ENCODE measurements at places on chromosomes 7 and 10.

DNA sequence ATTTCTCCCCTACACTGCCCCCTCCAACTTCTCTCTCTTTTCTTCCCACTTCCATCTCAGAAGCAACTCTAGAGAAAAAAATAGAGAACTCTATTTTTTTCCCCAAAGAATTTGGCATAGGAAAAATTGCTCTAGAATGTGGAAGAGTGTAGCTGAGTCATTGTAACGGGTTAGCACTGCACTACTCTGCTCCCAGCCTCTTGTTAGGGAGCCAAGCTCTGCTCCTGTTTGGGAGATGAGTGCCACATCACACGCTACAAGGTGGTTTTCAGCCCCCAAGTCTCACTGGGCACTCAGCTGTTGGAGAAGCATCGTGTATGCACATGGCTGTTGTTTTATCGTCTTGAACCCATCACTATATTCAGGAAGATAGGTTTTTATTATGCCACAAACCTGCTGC, 136.4 kb downstream of the BMPER start:
- no peak for DNase-seq

DNA sequence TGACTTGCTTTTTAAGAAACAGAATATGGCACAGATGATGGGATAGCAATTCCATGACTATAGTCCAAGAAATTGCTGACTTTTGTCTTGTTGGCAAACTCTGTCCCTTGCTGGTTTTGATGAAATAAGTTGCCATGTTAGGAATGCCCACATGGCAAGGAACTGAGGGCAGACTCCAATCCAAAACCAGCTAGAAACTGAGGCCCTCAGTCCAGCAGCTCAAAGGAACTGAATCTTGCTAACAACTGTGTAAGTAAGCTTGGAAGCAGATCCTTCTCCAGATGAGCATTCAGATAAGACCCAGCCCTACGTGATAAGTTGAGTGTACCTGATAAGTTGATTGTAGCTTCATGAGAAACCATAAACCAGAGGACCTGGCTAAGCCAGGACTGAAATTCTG, 64.3 kb upstream of the BMPER start:
- DNase-seq: no peak

DNA sequence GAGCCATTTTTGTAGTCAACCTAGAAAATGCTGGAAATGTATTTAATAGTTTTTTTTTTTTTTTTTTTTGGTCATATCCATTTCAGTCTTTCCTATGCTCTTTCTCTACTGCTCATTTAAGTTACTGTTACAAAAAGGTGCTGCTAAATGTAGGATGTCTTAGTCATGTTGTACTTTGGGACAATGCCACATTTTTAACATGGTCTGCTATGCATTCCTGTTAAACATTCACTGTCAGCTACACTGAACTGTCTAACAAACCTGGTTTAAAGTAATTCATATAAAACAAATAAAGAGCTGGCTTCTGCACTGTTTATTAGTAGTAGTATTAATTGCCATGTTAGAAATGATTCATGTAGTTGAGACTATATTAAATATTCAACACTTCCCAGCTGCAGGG, 108.6 kb downstream of the NSUN6 start:
- DNase-seq: no peak

DNA sequence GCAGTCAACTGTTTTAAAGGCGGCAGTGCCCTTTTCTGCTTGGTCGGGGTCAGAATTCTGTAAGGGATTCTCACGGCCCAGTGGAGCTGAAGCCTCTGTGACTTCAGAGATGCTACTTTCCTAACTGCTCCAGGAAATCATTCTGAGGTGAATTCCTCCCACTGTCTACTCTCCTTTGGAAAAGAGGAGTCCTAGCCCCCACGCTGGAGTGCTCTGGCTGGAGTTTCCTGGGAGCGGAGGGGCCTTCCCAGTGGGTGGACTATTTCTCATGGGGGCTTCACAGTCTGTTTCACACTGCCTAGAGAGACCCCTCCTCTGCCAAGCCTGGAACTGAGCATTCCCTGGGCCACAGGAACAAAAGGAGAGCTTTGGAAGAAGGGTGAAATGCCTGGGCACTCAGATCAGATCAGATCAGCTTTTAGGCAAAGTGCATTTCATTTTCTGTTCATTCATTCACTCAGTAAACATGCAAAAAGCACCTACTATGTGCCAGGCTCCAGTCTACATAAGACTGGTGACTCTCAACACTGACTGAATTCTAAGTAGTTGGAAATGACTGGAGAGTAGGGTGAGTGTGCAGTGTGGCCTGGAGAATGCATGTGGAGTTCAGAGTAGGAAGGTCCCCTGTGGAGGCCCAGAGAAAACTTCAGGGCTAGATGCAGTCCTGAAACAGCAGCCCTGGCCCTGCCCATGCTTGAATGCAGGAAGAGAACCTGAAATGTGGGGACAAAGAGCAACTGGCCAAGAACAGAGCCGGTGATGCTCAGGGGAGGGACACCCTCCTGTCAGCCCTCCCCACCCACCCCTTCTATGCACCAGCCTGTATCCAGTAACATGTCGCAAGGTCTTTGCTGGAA, 12.2 kb downstream of the ZNF488 start:
- no peak for DNase-seq

DNA sequence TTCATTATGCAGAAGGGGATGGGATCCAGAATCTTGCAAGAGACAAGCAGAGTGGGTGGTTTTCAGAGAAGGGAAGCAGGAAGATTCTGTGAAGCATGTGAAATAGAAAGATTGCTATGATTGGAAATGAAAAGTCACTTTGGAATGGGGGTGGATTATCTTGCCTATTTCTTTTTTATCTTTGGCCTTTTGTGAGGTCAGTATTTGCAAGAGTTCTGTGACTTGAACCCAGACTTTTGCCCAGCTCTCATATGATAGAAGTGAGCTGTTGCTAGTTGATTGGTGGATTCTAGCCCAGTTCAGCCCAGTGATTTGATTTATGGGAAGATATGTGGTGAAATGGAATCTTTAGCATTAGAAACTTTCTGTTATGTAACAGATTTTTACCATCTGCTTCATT, 17.1 kb downstream of the ENTPD7 start:
- peak; percentile 33 for DNase-seq

- no peak for DNase-seq
These were observed 44.8 kb downstream of the CHST15 start for GRCh38 chr10:124048371-124049290.

GRCh38 chr10:61933859-61934555, 32.5 kb downstream of the ARID5B start:
- DNase-seq: no peak

DNA sequence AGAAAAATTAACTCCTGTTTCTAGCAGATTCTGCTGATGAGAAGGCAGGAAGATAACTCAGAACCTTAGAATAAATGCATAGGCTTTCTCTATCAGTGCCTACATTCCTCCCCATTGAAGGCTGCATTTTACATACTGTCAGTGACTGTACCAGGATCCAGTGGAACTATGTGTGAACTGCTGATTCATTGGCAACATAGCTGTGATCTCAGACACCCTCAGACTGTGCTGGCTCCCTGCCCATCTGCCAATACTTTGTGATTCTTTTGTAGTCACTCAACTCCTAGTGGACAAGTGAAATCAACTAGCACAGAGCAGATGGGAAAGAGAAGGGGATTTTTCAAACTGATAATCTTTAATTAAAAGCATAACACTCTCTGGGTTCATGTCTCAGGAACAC, 375.8 kb downstream of the MDFIC start:
- DNase-seq: peak; percentile 82

- no peak for DNase-seq
These were observed 52.0 kb downstream of the JCAD start for GRCh38 chr10:30007406-30007805.

DNA sequence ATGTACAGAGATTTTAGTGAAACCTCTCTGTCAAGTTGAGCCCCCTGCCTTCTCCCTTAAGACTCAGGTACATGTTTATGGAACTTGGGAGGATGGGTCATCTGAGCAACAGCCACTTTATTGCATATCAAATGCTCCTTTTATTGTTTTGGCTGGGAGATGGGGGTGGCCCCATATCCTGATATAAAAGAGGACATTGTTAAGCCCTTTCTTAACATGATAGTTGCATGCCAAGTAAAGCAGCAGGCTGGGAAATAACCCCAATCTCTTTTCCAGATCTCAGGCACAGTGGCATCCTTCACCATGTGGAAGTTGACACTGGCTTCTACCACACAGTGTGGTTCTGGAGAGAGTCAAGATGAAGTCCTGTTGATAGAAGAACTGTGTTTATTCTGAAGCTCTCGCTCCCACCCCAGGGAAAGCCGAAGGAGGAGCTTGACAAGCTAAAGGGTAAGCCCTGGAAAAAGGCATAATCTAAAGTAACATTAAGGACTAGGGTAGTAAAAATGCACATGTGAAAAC, 746.7 kb downstream of the SUGCT start:
- DNase-seq: no peak

DNA sequence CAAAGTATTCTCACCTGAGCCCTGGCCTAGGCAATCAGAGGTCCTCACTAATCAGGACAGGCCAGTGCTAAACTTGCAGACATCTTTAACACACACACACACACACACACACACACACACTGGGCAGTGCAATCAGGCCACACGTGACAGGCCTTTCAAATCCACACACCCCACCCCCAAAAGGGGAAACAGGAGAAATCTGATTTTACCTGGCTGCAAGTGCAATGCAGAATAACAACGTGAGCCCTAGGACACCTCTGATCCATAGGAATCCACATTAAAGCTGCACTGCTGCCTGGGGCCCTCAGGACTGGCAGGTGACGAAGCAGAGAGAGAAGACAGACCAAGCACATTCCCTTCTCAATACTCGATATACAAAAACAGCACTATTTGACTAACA, 218.9 kb downstream of the FAM107B start:
- DNase-seq: no peak
